ENCODE measurements at places on chromosomes 4 and X.

GRCh38 chr4:41154814-41155177 lies 59.5 kb downstream of the APBB2 start:
- DNase-seq = no peak

DNA sequence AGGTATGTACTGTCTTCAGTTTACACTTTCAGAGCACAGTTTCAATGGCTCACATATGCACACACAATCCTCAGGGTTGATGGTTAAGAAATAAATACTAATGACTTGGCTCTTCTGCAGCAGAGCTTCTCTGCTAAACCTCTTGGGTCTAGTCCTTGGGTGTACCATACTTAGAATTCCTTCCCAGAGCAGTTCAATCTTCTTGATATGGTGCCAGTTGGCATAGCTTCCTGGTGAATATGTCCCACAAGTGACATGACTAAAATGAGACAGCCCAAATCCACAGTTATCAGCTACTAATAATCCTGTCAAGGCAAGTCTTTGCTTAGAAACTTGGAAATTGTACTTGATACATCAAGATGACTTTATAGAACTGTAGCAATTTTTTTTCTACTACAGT lies 654.4 kb downstream of the IQCM start:
- DNase-seq = no peak

DNA sequence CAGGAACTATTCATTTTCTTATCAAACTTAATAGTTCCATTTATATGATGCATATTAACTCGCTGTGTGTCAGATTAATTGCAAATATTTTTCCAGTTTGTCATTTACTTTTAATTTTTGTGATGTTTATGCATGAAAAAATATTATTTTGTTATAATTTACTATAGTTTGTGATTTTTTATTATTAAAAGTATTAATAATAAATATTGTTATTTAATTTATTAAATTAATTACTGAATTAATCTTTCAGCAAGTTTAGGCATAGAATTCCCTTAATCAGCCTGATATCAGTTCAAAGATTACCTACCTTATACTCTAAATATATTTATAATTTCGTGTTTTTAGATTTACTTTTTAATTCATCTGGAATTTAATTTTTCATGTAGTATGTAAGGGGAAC lies 15.5 kb upstream of the ATOH1 start:
- no peak for DNase-seq

DNA sequence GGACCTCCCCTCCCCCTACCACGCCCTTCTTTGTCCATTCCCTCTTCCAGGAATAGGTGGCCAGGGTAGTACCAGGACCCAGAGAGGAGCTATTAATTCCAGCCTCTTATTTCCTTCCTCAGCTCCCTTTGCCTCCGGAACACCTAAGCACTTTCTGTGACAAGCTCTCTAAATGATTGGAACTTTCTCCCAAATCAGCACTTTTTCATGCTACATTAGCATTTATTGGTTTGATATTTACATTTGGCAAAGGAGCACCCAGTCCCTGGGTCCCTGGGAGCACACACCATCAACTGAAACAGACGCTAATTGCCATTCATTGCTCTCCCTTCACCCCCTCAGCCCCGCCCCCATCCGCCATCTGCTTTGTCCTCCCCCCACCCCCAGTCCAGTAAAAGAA lies 182.0 kb upstream of the BCOR start:
- no peak for DNase-seq

- no peak for DNase-seq
Measured at GRCh38 chr4:55018521-55018920, 106.9 kb downstream of the KDR start.

GRCh38 chr4:99915449-99915848 lies 21.2 kb upstream of the LAMTOR3 start:
- no peak for DNase-seq

DNA sequence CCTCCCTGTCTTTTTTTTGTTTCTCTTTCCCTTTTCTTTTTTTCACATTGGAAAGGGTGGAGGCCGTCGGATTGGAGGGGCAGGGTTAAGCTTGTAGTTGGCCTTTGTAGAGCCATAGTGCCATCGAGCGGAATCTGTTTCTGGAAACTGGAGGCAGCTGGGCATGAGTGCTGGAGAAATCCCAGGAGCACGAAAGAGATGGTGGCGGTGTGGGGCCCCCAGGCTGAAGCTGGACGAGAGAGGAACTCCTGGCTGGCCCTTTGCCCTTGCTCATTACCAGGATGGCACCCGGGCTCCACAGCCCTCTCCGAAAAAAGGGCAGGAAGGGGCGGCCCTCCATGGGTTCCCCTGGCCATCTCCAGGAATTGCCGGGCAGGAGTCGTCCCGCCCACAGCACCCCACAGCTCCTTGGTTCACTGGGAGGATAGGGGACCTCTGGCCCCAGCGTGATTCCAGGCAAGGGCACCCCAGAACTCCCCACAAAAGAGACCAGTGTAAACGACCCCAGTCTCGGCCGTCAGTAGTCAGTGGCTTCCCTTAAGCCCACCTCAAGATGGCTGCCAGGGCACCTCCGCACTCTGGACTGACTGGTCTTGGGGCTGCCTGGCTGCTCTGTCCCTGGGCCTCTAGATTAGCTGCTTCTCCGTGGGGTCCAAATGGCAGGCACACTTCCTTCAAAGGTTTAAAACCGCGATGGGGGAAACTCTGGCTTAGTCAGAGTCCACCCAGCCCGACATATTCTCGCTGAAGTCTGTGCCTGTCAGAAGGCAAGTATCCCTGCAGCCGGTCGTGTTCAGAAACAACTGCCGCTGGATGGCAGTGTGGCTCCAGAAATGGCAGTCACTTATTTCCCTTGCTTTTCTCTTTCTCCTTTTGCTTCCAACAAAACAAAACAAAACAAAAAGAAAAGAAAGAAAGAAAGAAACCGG lies 74.1 kb downstream of the NBDY start:
- no peak for DNase-seq

DNA sequence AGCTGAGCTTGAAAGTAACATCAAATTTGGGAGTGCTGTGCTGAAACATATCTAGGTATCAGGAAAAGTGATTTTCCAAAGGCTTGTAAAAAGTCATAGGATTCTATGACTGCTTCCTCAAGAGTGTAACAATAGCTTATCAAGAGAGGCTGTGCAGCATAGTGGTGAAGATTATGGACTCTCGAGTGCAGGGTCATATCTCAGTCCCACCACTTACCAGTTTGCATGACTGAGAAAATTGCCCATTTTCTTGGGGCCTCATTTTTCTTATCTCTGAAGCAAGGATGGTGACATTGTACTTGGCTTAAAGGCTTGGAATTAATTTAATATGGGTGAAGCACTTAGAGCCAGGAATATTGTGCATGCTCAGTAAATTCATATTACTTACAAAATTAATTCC lies 57.2 kb downstream of the AFF1 start:
- no peak for DNase-seq

DNA sequence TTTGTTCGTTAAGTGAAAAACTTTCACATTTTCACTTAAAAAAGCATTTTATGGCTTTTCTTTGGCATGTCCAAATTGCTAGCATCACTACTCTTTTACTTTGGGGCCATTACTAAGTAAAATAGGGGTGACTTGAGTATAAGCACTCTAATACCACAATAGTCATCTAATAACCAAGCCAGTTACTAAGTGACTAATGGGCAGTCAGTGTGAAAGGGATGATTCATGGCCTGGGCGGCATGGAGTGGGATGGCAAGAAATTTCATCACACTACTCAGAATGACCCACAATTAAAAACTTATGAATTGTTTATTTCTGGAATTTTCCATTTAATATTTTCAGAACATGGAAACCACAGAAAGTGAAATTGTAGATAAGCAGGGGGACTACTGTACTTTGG lies 60.9 kb downstream of the BMP15 start:
- no peak for DNase-seq

GRCh38 chr4:183558873-183559272 lies 54.0 kb downstream of the ING2 start:
- DNase-seq = no peak

DNA sequence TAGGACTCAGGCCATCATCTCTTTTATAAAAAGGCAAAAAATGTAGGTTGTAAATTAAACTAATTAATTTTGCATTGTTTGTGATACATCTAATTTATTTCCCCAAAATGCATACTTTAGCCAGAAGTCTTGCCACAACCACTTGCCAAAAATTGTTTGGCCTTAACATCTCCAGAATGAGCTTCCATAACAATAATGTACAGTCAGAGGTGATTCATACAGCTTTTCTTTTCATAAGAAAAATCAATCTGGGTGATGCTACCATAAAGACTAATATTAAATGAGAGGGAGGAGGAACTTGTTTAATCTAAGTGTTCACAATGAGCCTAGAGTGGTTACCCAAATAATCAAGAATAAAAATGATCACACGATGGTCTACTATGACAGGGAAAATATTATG lies 59.3 kb downstream of the AMMECR1 start:
- DNase-seq = no peak

GRCh38 chr4:15799141-15799540 lies 21.0 kb downstream of the CD38 start:
- no peak for DNase-seq

GRCh38 chrX:147602176-147602696 lies 309.5 kb upstream of the FMR1 start:
- DNase-seq = no peak

DNA sequence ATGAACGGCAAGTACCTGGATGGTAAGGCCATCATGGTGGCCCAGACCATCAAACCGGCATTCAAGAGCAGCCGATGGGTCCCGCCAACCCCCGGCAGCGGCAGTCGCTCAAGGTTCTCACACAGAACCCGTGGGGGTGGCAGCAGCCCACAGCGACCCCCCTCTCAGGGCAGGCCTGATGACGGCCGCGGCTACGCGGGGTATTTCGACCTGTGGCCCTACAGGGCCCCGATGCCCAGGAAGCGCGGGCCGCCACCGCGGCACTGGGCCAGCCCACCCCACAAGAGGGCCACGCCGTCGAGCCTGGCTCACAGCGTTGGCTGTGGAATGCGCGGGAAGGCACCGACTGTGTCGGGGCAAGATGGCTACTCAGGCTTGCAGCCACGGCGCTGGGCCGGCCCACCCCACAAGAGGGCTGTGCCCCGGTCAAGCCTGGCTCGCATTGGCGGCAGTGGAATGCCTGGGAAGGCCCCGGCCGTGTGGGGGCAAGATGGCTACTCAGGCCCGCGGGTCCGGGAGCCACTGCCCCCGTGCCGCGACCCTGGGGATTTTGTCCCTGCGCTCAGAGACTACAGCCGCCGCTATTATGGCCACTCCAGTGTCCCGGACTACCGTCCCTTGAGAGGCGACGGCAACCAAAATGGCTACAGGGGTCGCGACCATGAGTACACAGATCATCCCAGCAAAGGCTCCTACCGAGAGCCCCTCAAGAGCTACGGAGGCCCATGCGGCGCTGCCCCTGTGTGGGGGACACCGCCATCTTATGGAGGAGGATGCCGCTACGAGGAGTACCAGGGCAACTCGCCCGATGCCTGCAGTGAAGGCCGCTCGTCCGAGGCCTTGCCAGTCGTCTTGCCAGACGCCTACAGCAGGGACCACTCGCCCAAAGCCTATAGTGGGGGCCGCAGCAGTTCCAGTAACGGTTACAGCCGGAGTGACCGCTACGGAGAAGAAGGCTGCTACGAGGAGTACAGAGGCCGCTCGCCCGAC lies 731 bp downstream of the RBMXL3 start:
- no peak for DNase-seq

GRCh38 chr4:108129196-108129595 lies 39.5 kb downstream of the LEF1 start:
- DNase-seq = no peak

All from esophagus squamous epithelium (tissue), 5 donors.